ENCODE measurements at places on chromosomes 2 and 18.

DNA sequence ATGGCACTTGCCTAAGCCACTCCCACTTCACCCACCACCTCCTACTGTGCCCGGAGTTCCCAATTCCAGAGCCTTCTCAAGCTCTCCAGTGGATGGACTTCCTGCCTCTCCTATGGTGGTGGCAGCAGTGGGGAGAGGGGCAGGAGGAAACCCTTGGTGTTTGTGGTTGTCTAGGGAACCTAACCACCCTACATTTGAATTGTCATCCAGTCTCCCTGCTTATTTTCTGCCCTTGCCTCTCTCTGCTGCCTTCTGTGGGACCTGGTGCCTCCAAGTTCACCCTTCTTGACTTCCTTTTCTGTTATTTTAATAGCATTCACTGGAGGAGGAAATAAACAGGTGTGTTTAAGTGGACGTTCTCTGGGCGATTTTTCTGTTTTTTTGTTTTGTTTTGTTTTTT, 50.0 kb upstream of the HPCAL1 start:
- DNase-seq, result no peak

DNA sequence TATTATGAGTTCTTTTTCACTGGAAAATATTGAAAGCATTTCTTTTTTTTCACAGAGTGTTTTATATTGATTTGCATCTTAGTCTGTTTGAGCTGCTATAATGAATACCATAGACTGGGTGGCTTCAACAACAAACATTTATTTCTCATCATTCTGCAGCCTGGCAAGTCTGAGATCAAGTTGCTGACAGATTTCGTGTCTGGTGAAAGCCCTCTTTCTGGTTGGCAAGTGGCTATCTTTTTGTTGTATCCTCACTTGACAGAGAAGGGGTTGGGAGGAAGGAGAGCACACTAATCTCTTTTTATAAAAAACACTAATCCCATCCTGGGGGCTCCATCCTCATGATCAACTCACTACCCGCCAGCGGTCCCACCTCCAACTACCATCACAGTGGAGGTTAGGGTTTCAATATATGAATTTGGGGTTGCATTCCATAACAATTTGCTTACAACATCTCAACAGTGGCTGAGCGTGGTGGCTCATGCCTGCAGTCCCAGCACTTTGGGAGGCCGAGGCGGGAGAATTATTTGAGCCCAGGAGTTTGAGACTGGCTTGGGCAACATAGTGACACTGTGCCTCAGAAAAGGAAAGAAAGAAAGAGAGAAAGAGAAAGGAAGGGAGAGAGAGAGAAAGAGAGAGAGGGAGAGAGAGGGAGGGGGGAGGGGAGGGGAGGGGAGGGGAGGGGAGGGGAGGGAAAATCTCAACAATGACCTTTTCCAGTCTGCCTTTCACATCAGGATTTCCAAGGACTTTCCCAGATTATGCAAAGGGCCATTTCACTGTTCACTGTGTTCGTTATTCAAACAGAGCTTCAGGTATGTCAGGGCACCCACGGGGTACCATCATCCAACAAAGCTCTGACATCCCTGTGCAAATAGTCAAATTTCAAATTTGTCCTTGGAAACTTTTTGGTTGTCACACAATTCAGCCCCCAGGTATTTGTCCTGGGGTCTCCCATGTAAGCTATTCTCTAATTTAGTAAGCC, 111.1 kb downstream of the AP1S3 start:
- no peak for DNase-seq

DNA sequence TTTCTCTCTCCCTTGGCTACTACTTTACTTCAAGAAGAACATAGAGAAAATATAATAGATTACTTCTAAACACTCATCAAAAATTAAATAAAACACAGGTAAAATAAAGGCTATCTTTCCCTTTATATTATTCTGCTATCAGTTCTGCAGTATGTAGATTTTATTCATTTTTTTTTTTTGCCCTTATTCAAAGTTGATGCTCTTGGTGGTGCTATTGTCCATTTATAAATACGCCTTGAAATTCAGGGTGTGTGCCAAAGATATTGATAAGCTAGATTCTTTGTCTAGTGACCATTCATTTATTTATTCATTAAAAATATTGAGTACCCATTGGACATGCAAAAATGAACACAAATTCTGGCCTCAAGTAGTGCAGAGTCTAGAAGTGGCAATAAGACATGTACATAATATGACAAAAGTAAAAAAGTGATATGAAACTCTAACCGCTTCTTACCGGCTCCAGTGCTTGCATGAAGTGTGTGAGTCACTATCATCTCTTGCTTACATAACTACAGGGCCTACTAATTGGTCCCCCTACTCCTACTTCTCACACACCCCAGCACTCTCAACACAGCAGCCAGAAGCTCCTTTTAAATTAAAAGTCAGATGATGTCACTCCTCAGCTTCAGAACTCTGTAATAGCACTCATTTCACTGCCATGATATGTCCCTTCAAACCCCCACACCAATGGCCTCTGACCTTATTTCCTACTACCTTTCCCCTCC, 208.3 kb upstream of the FANCL start:
- no peak for DNase-seq

DNA sequence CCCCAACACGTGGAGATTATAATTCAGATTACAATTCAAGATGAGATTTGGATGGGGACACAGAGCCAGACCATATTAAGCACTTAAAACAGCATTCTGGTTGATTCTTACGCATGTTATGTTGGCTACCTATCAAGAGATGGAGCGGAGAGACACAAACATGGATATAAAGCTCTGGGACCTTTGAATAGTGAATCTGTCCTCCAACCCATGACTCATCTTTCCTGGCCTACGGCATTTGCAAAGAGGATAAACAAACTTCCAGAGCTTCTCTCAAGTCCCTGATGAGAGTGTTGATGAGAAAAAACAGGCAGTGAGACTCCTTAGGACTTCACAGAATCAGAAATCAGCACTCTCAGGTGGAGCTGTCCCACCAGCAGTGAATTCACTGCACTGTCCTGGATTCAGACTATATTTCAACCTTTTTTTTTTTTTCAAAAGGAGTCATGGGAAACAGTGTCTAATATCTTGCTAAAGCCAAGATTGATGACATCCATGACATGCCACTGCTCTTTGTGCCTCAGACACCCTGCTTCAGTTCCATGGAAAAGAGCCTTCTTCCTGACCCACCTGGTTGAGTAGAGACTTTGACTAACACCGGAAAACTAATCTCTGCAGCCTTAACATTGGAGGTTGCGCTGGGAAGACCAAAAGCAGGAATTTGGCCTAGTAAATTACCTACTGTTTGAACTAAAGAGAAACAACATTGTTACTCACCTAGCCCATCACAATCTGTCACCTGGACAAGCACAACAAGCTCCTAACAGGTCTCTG, 62.1 kb upstream of the NPAS2 start:
- DNase-seq, result no peak

GRCh38 chr2:24247164-24247563, 72.3 kb downstream of the FAM228A start:
- no peak for DNase-seq

DNA sequence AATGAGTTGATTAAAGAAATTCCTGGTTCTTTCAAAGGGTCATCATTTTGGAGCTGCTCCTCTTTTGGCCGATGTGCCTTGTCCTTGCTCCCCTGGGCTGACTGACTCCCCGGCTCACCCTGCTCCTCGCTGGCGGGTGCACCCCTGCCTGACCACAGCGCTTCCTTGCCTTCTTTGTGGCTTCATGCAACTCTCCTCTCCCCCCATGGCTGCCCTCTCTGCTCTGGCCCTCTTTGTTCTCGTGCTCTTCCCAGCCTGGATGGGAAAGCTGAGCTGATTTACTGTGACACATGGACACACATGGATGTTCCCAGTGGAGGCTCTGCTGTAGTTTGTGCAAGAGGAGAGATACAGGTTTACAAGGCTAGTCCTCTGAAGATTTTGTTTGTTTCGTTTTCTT, 234.6 kb downstream of the HAUS1 start:
- no peak for DNase-seq

All from H54 (cell line).